ENCODE measurements at places on chromosomes 2 and 18.

DNA sequence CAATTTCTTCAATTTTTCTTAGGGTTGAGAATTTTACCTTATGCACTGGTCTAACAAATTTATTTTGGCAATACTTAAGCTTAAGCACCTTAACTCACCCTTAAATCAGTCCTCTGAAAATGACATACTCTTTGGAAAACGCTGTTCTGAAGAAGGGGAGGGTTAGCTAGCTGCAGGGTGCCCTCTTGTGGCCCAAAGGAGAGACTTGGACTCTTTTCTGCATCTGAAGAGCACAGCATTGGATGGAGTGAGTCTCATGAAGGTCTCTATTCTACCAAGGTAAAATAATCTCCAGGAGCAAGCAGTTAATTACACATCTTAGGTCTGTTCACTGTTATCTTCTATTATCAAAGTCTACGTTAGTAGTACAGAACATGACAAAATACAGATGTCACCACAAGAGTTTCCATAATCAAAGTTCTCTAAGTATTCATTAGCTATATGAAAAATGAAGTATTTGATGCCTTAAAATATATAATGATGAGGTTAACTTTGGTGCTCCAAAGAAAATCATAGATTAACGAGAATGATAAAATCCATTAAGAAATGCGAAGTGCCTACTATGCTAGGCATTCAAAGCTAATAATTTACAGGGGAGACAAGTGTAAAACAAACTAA is 24.4 kb downstream of the PUM2 start:
- peak; percentile 22 for DNase-seq

DNA sequence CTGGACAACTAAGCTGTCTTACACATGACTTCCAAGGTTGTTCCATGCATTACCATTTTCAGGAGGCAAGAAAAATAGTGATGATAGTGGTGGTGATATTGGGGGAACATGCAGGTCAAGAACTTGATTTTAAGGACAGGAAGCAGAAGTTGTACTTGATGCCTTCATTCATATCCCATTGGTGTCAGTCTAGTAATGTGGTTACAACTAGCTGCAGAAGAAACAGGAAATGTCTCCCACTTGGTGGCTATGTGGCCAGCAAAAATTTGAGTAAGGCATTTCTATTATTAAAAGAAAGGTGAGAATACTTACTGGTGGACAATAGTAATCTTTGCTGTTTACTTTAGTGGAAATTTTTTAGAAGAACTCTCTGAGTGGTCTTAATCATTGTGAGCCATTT is 103.4 kb downstream of the ALMS1 start:
- DNase-seq: no peak

DNA sequence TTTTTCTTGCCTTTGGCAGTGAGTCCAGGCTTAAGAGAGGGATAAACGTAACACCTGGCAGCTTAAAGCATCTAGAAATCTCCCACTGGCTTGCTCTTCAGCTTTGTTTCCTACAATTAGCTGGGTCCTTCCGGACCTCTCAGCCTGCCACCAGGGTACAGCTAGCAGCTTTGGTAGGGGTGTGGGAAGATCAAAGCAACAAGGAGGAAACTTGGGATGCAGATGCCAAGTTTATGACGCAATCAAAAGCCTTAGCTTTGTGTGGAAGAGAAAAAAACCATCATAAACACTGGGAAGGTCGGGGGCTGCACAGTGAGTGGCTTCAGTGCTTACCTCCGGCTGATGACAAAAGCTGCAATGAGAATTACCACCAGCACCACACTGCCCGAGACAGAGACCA is 116.9 kb downstream of the EPHA4 start:
- DNase-seq: no peak

DNA sequence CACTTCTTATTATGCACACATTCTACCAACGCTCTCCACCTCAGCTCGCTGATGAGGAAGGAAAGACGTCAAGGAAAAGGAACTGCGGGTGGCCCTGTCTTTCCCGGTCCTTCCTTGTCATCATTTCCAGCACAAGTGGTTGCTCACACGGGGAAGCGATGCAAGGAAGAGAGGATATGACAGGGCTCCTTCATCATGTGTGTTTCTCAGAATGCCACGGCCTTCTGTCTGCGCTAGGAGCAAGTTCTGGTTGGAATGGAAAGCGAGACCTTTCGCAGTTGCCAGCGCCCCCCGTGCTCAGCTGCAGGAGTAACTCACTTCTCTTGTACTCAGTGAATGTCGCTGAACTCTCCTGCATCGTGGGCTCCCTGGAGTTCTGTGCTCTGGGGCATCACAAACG is 191.8 kb upstream of the GLI2 start:
- no peak for DNase-seq

DNA sequence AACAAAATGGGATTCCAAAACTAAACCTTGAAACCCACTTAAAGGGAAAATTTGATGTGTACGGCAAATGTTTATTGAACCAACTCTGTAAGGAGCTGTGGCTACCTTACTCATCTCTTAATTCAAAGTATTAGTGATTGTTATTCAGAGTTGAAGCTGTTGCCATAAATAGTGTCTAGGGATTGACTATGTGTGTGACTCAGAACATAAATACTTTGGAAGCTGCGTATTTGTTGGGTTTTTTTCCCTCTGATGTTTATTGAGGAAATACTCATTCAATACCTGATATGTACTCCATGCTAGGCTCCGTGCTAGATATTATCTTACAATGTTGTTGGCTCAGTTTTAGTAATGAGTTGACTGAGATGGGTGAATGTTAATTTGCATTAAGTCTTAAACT is 90.4 kb downstream of the PTRHD1 start:
- no peak for DNase-seq

GRCh38 chr18:71168557-71169145 is 879.8 kb downstream of the SOCS6 start:
- no peak for DNase-seq

GRCh38 chr2:86453836-86454235 is 12.7 kb downstream of the KDM3A start:
- no peak for DNase-seq

DNA sequence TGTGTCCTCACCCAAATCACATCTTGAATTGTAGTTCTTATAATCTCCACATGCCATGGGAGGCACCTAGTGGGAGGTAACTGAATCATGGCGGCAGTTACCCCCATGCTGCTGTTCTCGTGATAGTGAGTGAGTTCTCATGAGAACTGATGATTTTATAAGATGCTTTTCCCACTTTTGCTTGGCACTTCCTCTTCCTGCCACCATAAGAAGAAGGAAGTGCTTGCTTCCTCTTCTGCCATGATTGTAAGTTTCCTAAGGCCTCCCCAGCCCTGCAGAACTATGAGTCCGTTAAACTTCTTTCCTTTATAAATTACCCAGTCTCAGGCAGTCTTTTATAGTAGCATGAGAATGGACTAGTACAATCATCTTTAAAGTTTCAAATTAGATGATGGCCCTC is 902.4 kb upstream of the PIK3C3 start:
- DNase-seq: no peak

DNA sequence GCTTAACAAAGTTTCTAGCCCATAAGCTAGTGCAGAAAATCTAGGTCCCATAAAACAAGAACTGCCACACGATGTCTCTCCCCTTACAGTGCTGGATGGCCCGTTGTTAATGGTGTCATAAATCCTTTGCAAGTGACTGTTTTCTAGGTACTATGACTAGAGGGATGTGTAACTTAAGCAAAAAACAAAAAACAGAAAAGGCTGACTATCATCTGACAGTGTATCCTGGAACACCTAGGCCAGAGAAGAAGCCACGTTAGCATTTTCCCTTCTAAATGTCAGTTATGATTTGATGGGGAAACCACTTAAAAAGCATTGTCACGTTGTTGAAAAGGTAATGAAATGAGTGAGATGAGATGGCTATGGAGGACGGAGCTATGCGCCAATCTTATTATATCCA is 2.4 kb downstream of the CASP8 start:
- no peak for DNase-seq

- no peak for DNase-seq
These were observed 3.3 kb downstream of the PTGR3 start for GRCh38 chr18:75205514-75206132.

- no peak for DNase-seq
These were observed 6.0 kb upstream of the ARL4C start for GRCh38 chr2:234502919-234503285.

GRCh38 chr2:241240320-241241004 is 52.0 kb downstream of the ANO7 start:
- DNase-seq: no peak

GRCh38 chr18:3402982-3403451 is 47.0 kb upstream of the TGIF1 start:
- no peak for DNase-seq

DNA sequence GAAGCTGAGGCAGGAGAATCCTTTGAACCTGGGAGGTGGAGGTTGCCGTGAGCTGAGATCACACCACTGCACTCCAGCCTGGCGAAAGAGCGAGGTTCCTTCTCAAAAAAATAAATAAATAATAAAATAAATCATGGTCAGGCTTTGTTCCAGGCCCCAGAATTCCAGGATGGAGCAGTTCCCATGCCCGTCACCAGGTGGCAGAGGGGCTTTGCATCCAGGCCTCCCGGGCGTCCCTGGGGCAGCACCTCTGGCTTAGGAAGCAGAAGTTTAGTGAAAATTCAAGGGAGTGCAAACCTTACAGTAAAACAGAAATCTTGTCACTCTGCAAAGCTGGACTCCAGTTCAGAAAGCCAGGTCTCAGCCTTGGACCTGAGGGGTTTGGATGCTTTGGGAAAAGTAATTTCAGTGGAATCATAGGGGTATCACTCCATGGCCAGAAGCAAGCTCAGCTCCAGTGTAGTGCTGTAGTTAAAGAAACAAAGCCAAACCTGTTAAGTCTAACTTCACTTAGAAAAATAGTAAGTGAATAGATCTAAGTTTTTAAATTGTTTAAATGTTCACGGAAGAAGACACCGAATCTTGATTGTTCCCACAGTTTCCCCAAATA is 512.7 kb downstream of the CMPK2 start:
- DNase-seq: no peak

DNA sequence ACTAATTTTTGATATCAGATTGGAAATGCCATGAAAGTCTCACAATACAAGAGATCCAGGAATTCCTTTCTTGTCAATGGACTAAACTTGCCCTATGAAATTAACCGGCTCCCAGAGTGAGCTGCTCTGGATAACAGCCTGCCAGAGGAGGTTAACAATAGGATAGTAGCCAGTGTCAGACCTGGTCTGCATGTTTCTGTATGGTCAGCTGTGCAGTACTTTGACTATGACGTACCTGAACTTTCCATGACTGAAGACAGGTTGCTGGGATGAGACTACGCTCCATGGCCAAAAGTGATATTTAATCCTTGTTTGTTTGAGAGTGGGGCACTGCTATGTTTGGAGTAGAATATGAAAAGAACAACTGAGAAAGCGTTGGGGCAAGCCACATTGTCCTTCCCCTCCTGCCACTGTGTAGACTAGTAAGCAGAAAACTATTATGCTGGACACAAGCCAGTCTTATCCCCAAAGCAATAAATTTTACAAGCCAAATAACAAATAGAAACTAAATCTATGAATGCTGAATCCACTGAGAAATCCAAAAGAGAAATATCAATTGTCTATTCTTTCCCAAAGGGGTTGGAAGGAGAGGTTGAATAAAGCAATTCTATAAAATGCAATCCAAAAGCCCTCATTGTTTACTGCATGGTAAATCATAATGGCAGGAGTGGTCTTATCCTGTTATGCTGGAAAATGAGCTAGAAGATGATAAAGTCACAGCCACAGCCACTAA is 115.5 kb upstream of the CYP26B1 start:
- no peak for DNase-seq

DNA sequence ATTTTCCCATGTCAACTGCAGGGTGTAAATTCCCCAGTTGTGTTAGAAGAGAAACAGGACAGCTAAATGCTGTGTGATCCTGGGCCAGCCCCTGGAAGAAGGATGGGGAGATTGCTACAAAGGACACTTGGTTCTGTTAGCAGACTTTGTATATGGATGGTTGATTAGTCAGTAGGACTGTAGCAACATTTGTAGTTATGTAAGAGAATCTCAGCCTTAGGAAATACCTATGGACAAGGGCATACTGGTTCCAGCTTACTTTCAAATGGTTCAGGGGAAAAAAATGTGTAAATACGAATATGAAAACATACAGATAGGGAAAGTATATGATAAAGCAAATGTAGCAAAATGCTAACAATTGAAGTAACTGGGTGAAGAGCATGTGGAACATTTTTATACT is 47.6 kb downstream of the GNAL start:
- DNase-seq: no peak

- no peak for DNase-seq
These were observed 43.4 kb downstream of the KIAA1328 start for GRCh38 chr18:36872329-36872728.

GRCh38 chr2:45568935-45569334 is 42.1 kb downstream of the SRBD1 start:
- DNase-seq: no peak

DNA sequence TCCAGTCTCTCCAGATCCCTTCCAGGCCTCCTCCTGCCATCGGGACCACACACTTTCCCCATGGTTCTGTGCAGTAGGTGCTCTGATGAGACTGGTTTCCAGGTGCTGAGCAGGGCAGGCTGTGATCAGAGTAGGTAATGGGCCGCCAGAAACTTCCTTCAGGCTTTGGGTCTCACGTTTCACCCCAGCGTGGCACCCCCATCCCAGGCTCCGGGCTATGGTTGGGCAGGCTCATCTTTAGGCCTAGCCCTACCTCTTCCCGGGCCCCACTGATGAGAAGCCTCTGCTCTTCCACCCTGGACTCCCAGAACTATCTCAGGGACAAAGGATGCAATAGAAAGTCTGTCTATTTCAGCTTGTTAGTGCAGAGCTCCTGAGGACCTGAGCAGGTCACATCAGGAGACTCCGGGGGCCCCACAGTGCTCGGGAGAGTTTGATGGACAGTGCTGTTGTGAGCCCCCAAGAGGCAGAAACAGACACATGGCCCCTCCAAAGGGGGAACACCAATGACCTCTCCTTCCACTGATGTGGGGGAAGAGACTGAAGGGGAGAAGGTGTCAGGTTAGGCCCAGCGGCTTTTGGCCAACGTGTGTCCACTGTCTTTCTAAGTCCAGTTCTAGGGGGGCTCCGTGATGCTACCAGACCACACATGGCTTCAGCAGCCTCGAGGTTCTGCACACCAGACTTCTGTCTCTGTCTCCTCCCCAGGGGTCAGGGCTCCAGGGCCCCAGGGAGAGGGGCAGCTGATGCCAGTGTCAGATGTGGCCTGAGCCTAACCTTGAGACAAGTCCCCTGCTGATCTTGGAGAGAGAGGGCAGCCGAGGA is 5.8 kb upstream of the PROM2 start:
- no peak for DNase-seq

- no peak for DNase-seq
These were observed 5.3 kb upstream of the PLCL1 start for GRCh38 chr2:197799068-197799467.

DNA sequence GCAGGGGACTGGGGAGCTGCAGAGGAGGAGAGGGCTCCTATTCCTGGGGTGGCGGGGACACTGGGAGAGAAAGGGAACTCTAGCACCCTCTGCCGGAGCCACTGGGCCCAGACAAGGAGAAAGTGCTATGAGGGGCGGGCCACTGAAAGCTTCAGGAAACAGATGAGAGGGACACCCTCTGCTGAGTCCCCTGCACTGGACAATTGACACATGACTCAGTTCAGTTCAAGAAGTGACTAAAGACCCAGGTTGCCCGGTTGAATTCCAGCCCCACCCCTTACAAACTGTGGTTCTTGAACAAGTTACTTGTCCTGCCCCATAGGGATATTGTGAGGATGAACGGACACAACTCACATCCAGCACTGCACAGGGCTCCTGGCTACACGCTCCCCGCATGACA is 5.0 kb downstream of the RUFY4 start:
- no peak for DNase-seq

- no peak for DNase-seq
These were observed 17.3 kb upstream of the NEUROD1 start for GRCh38 chr2:181697571-181697970.
